Activated T-helper 1 cell treated with anti-CD3 and anti-CD28 coated beads, Interleukin-12 subunit alpha, Interleukin-12 subunit beta, Interleukin-2, Interleukin-4 antibody, amounts not matched to agents 30 ng/mL and 10 ng/mL and 1 ng/mL, durations not matched to agents 14 hours and 24 hours and 36 hours (primary cell): ENCODE measurements at places on chromosomes 4 and X. TPM values are rescaled to one million over a fixed set of nuclear protein-coding genes. Genes with fewer than 3 reads are reported as not detected.

Gene STPG2
- total RNA-seq: not detected in 2 replicates

Gene FTHL17
- not detected in 2 replicates for total RNA-seq

Gene STK26
- 57.1 and 59.3 TPM in 2 replicates for total RNA-seq

Gene PNMA5
- not detected in 2 replicates for total RNA-seq

DNA sequence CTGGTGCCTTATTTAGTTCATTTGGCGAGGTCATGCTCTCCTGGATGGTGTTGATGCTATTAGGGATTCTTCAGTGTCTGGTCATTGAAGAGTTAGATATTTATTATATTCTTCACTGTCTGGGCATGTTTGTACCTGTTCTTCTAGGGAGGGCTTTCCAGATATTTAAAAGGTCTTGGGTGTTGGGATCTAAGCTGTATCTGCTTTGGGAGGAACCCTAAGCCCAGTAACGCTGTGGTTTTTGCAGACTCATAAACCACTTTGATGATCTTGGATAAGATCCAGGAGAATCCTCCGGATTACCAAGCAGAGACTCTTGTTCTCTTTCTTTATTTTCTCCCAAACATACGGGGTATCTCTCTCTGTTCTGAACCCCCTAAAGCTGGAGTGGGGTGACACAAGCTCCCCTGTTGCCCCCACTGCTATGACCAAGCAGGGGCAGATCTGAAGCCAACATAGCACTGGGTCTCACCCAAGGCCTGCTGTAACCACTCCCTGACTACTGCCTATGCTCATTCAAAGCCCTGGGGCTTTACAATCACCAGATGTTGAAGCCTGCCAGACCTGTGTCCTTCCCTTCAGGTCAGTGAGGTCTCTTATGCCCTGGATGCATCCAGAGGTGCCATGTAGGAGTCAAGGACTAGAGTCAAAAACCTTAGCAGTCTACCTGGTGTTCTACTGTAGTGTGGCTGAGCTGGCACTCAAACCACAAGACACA lies 187.6 kb downstream of the GUCY2F start:
- DNase-seq: no peak
- H3K4me3 ChIP-seq: no peak overlapping the region
- H3K36me3 ChIP-seq: no peaks in the 10 kb centered on the region
- H3K4me1 ChIP-seq: no peaks in the 10 kb centered on the region
- H3K27ac ChIP-seq: no peak overlapping the region
- no peaks in the 10 kb centered on the region for H3K27me3 ChIP-seq

DNA sequence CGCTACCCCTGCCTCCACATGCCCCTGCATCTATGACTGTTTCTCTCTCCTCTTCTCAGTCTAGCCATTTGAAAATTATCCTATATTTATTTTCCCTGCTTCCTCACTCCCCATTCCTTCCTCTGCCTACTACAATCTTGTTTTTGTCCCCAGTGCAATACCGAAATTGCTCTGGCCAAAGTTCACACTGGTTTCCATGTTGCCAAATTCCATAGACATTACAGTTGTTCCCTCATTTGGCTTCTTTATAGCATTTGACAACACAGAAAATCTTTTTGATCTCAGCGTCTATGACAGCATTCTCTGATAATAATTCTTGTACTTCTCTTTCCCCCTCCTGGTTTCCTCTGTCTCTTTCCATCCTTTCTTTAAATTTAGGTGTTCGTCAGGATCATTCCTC lies 99.4 kb downstream of the GPR82 start:
- peaks cover 5% of the 10 kb centered on the region for H3K4me1 ChIP-seq
- peaks cover 8% of the 10 kb centered on the region for H3K36me3 ChIP-seq
- no peaks in the 10 kb centered on the region for H3K27me3 ChIP-seq
- no peak for DNase-seq

- H3K36me3 ChIP-seq: no peaks in the 10 kb centered on the region
- no peak overlapping the region for H3K4me3 ChIP-seq
- no peak for DNase-seq
These were observed 203.1 kb upstream of the NDST3 start for GRCh38 chr4:117831060-117831683.

DNA sequence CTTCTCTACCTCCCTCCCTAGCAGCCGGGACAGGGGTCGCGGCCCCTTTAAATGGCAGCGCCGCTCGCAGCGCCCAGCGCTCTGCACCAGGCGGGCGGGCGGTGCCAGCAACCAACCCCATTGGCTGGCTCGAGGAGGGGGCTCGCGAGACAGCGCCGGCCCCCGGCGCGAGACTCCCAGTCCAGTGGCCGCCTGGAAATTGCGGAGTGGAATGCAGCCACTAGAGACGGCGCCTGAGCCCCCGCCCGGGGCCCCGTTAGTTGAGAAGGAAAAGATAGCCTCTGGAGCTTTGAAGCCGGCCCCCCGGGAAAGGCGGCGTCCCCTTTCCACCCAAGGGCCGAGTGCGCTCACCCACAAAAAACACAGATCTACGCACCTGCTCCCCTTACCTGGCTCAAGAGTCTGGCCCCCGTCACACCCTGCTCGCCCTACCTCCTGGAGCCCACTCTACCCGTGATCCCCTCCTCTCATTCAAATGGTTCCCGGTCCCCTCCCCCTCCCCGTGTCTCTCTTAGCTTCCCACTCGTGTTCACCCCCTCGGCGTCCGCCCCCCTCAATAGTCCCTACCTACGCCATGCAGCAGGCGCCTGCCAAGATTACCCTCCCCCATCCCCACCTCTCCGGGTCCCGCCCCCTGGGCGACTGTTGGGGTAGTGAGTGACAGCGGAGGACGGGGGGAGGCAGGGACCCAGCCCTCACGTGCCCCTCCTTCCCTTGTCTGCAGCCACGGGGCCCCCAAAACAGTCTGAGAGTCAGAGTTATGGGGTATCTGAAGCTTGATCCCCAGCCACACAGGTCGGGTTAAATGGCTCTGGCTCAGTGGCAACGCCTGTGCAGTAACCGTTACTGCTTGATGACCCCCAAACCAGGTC lies at the start of gene ZMYM3:
ZMYM3 (minus strand) TSS at position 49 of the 872 bp plus-strand sequence. CDS start 885 bp downstream, outside the sequence.
- peaks cover 30% of the 10 kb centered on the region for H3K4me1 ChIP-seq
- peak; percentile 69 for DNase-seq
- H3K4me3 ChIP-seq: peak within 1 kb of the TSS; percentile 88
- peak within 1 kb of the TSS; percentile 71 for H3K27ac ChIP-seq
- H3K27me3 ChIP-seq: no peaks in the 10 kb centered on the region

- H3K27ac ChIP-seq: no peak overlapping the region
- H3K4me3 ChIP-seq: no peak overlapping the region
- H3K4me1 ChIP-seq: peaks cover 8% of the 10 kb centered on the region
- DNase-seq: no peak
- H3K36me3 ChIP-seq: peaks cover 4% of the 10 kb centered on the region
These were observed 16.0 kb upstream of the SEPTIN6 start for GRCh38 chrX:119708936-119709335.

DNA sequence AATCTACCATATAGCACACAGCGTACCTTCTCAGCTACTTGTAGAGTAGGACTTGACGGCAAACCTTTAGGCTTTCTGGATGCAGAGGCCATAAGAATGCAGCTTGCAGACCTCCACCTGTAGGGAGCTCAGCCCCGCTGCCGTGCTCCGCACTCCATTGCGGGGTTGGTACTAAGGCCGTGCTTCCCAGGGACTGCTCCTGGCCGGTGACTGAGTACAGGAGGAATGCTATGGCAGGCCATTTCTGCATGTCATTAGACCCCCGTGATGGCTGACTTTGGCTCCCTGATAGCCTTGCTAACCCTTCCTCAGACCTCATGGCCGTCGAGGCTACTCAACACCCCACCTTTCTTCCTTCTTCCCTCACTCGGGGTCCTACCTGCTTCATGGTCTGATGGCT lies 26.4 kb downstream of the TIGD2 start:
- no peak overlapping the region for H3K27ac ChIP-seq
- H3K27me3 ChIP-seq: peaks cover 7% of the 10 kb centered on the region
- no peak overlapping the region for H3K4me3 ChIP-seq
- no peak for DNase-seq
- no peaks in the 10 kb centered on the region for H3K36me3 ChIP-seq

DNA sequence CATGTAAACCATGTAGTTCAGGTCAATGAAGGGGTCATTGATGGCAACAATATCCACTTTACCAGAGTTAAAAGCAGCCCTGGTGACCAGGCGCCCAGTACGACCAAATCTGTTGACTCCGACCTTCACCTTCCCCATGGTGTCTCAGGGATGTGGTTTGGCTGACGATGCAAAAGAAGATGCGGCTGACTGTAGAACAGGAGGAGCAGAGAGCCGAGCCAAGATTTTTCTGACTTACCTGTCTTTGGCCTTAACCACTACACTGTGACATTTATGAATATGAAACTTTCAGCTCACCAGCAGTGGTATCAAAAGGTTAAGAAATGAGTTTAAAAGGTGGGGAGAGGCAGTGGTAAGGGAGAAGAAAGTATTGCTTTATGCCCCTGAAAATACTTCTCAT lies 309.8 kb downstream of the BCOR start:
- no peak for DNase-seq
- no peaks in the 10 kb centered on the region for H3K36me3 ChIP-seq
- H3K27me3 ChIP-seq: no peaks in the 10 kb centered on the region
- H3K27ac ChIP-seq: no peak overlapping the region
- no peak overlapping the region for H3K4me3 ChIP-seq

- no peak overlapping the region for H3K27ac ChIP-seq
- no peaks in the 10 kb centered on the region for H3K36me3 ChIP-seq
- no peaks in the 10 kb centered on the region for H3K4me1 ChIP-seq
- H3K4me3 ChIP-seq: no peak overlapping the region
- DNase-seq: no peak
- H3K27me3 ChIP-seq: no peaks in the 10 kb centered on the region
These were observed 71.2 kb upstream of the GRID2 start for GRCh38 chr4:92232566-92232965.

DNA sequence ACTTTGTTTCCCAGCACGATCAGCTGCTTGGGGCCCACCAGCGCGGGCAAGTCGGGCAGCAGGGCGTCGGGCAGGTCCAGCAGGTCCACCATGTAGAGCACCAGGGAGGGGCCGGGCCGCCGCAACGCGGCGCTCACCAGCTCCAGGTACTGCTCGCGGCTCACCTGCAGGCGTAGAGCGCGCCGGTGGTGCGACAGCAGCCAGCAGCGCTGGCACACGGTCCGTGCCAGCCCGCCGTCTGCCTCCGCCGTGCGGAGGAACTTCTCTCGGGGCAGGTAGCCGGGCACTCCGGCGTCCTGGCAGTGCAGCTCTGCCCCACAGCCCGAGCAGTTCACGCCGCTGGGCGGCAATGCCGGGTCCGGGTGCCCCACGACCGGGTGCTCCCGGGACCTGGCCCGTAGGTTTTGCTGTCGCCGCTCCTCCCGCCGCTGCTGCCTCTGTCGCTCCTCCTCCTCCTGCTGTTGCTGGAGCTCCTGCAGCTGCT lies 527 bp downstream of the NOA1 start:
- H3K4me1 ChIP-seq: peaks cover 52% of the 10 kb centered on the region
- peak; percentile 35 for DNase-seq
- no peaks in the 10 kb centered on the region for H3K27me3 ChIP-seq
- H3K36me3 ChIP-seq: peaks cover 47% of the 10 kb centered on the region

GRCh38 chrX:3435057-3435456 lies 88.6 kb upstream of the MXRA5 start:
- no peaks in the 10 kb centered on the region for H3K27me3 ChIP-seq
- no peaks in the 10 kb centered on the region for H3K36me3 ChIP-seq
- H3K27ac ChIP-seq: no peak overlapping the region
- H3K4me3 ChIP-seq: no peak overlapping the region
- H3K4me1 ChIP-seq: no peaks in the 10 kb centered on the region
- DNase-seq: no peak

- no peak overlapping the region for H3K27ac ChIP-seq
- no peaks in the 10 kb centered on the region for H3K36me3 ChIP-seq
- no peaks in the 10 kb centered on the region for H3K4me1 ChIP-seq
- DNase-seq: no peak
- no peak overlapping the region for H3K4me3 ChIP-seq
These were observed 21.4 kb downstream of the SOD3 start for GRCh38 chr4:24816797-24817196.

- peaks cover 11% of the 10 kb centered on the region for H3K27me3 ChIP-seq
- H3K4me1 ChIP-seq: no peaks in the 10 kb centered on the region
- H3K27ac ChIP-seq: no peak overlapping the region
- H3K4me3 ChIP-seq: no peak overlapping the region
- no peak for DNase-seq
These were observed 70.3 kb downstream of the ARL9 start for GRCh38 chr4:56575820-56576429.

- H3K27me3 ChIP-seq: no peaks in the 10 kb centered on the region
- peak overlapping the region; percentile 42 for H3K4me3 ChIP-seq
- H3K36me3 ChIP-seq: peaks cover 27% of the 10 kb centered on the region
- H3K27ac ChIP-seq: peak overlapping the region; percentile 73
- peaks cover 38% of the 10 kb centered on the region for H3K4me1 ChIP-seq
These were observed 6.8 kb downstream of the PDS5A start for GRCh38 chr4:39970671-39971640.

GRCh38 chr4:101306764-101307615 lies 40.3 kb downstream of the PPP3CA start:
- DNase-seq: no peak
- H3K4me3 ChIP-seq: no peak overlapping the region
- H3K27me3 ChIP-seq: peaks cover 9% of the 10 kb centered on the region
- H3K4me1 ChIP-seq: peaks cover 12% of the 10 kb centered on the region

DNA sequence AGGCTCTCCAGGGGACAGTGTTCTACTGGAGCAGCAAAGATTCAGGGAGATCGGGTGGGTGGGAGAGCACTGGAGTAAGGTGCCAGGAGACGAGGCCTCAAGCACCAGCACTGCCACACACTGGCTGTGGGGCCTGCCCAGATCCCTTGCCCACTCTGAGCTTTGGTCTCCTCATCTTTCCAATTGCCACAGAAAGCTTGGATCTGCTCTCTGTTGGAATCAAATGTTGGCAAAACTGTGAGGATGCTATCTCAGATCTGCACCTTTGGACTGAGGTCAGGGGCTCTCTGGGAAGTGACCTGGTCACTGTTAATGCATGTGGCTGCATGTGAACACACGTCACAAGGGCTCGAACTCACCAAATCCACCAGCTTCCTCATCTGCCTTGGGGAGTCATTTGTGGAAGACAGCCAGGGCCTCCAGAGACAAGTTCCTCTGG lies 1.3 kb downstream of the RIPPLY1 start:
- no peak overlapping the region for H3K4me3 ChIP-seq
- H3K36me3 ChIP-seq: no peaks in the 10 kb centered on the region
- no peak for DNase-seq
- H3K27ac ChIP-seq: no peak overlapping the region

DNA sequence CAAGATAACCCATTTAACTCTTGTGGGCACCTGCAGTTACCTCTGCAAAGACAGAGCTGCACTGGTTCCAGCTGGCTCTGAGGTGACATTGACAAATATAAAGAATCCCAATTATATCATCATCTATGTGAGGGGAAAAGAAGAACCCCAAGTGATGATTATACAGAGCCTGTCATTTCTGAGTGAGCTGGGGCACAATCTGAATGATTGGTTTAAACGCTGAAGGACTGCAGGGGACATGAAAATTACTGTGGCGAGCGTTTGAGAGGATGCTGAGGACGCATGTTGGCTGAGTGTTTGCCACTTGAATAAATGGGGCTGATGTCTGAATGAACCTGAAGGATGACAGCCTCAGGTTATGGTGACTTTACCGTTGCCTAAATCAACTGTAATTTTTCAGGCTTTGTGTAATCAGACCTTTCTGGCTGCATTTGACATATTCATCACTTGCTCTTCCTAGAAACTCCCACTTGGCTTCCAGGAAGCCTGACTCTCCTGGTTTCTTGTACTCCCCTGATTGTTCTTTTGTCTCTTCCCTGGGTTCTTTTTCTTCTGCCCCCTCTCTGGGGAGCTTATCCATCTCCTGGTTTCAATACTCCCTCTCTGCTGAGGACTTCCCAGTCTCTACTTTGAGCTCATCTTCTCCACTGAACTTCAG lies 4.1 kb upstream of the HSD17B10 start:
- DNase-seq: no peak
- peaks cover 32% of the 10 kb centered on the region for H3K4me1 ChIP-seq
- H3K4me3 ChIP-seq: no peak overlapping the region
- peaks cover 2% of the 10 kb centered on the region for H3K36me3 ChIP-seq

- peaks cover 58% of the 10 kb centered on the region for H3K4me1 ChIP-seq
- H3K27ac ChIP-seq: peak overlapping the region; percentile 76
- H3K36me3 ChIP-seq: peaks cover 12% of the 10 kb centered on the region
- peak overlapping the region; percentile 22 for H3K4me3 ChIP-seq
- no peak for DNase-seq
These were observed 51.2 kb upstream of the TADA2B start for GRCh38 chr4:6991771-6992557.
